ENCODE measurements at places on chromosomes 5 and 9.

DNA sequence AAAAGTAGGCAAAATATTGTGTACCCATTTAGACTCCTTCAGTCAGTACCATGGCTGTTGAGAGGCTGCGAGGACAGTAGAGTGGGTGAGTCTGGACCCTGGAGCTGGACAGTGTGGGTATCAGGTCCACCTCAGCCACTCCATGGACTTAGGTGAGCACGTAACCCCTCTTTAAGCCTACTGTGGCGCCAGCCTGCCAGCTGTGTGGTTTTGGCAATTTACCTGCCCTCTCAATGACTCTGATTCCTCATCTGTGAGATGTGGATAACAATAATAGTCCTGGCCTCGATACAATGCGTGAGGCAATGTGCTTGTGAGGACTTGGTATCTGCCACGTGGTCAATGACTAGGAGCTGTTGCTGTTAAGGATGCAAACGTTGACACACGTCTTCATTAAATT lies 17.9 kb downstream of the SLC1A3 start:
- DNase-seq = no peak

- DNase-seq = peak; percentile 21
Measured at GRCh38 chr5:13987843-13988464, 43.5 kb upstream of the DNAH5 start.

GRCh38 chr9:82805027-82805426 lies 257.9 kb downstream of the RASEF start:
- DNase-seq = no peak

GRCh38 chr5:123943151-123943550 lies 431.2 kb downstream of the CSNK1G3 start:
- no peak for DNase-seq

DNA sequence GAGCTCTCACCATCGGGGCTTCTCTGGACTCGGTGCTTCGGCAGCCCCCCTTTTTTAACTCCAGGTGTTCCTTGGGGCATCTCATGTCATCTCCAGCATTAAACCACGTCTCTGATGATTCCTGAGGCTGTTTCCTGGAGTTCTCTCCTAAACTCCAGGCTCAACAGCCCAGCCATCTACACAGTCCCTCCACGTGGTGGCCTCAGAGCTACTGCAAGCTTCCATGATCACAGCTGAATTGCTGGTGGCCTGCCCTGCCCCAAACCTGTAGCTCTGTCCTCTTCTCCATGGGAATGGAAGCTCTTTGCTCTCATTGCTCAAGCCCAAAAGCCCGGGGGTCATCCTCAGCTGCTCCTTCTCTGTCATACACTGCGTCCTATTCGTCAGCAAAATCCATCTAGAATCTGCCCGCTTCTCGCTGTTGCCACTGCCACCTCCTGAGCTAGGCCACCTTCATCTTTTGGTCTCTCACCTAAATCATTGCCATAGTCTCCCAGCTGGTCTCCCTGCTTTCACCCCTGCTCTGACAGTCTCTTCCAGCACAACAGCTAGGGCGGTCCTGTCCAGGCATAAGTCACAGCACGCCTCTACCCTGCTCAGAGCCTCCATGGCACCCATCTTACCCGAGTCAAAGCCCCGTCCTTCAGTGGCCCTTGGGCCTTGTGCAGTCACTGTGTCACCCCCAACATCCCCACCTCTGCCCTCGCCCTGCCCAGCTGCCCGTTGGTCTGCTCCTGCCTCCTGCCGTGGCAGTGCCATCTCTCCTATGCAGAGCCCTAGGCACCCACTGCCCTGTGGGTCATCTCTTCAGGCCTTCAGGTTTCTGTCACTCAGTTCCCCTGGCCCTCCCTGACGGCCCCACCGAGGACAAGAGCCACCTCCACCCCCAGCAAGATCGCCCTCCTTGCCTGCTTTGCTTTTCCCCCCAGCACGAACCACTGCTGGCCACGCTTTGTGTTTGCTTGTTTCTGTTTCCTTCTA lies 6.4 kb downstream of the B4GALT7 start:
- no peak for DNase-seq

GRCh38 chr5:178496642-178497041 lies 93.6 kb downstream of the COL23A1 start:
- no peak for DNase-seq

GRCh38 chr9:114456929-114457328 lies 48.3 kb downstream of the WHRN start:
- DNase-seq = no peak

- DNase-seq = no peak
Measured at GRCh38 chr5:168843277-168844015, 264.3 kb upstream of the PANK3 start.

GRCh38 chr9:1721196-1721595 lies 294.0 kb upstream of the SMARCA2 start:
- no peak for DNase-seq

DNA sequence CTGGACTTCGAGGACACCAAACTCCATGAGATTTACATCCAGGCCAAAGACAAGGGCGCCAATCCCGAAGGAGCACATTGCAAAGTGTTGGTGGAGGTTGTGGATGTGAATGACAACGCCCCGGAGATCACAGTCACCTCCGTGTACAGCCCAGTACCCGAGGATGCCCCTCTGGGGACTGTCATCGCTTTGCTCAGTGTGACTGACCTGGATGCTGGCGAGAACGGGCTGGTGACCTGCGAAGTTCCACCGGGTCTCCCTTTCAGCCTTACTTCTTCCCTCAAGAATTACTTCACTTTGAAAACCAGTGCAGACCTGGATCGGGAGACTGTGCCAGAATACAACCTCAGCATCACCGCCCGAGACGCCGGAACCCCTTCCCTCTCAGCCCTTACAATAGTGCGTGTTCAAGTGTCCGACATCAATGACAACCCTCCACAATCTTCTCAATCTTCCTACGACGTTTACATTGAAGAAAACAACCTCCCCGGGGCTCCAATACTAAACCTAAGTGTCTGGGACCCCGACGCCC lies 1.3 kb downstream of the PCDHGC3 start:
- DNase-seq = no peak

DNA sequence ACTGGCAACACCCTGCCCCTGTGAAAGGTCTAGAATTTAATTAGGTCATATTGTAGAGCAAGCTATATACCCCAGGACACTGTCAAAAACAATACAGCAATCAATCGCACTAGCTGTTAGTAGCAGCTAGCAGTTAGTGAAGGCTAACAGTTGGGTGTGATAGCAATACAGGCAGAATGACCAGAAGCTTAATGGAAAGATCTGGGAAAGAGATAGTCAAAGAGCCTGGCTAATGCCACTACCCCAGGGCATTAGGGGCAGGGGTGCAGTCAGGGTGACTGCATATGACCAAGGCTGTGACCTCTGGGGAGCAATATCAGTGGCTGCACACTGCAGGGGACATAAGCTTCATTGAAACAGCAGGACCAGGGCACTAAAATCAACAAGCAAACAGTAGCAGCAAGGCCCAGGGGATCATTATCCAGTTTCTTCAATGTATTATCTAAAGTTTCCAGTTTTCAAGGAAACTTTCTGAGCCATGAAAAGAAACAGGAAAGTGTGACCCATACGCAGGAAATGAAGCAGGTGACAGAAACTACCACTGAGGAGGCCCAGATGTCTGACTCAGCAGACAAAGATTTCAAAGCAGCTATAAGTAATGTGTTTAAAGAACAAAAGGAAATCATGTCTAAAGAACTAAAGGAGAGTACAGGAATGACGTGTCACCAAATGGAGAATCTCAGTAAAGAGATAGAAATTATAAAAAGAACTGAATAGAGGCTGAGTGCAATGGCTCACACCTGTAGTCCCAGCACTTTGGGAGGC lies 82.4 kb downstream of the ZNF354C start:
- DNase-seq = peak; percentile 22

GRCh38 chr5:485946-486491 lies 38.2 kb downstream of the SLC9A3 start:
- DNase-seq = peak; percentile 33

- DNase-seq = no peak
Measured at GRCh38 chr5:121053055-121053985, 589.2 kb downstream of the PRR16 start.

DNA sequence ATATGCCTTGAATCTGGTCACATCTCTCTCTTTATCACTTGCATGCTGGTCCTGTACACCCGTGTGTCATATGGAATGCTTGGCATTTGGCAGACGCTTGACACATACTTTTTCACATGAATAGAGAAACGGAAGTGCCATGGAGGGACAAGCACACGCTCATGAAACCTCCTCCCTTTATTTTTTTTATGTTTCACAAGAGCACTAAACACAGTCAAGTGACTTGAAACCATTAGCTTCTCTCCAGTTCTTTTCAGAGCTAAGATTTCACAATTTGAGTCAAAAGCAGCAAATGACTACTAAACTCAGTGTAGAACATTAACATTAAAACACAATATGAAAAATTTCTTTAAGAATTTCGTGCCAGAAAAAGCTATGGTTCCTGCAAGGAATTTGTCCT lies 151.1 kb downstream of the DOCK2 start:
- no peak for DNase-seq

DNA sequence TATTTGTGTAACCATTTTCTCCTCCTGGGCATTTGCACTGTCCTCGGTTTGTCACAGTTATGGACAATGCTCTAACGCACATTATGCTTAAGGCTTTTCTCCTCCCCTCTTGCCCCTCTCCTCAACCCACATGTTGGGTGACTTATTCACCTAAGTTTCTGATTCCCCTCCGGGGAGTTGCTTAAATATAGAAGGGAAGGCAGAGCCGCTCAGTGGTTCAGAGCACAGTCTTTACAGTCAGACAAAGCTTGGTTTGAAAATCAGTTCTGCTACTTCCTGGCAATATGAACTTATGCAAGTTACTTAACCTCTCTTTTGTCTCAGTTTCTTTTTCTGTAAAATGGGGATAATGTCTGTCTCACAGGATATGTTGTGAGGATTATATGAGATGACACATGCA lies 41.2 kb upstream of the SPRY4 start:
- no peak for DNase-seq

DNA sequence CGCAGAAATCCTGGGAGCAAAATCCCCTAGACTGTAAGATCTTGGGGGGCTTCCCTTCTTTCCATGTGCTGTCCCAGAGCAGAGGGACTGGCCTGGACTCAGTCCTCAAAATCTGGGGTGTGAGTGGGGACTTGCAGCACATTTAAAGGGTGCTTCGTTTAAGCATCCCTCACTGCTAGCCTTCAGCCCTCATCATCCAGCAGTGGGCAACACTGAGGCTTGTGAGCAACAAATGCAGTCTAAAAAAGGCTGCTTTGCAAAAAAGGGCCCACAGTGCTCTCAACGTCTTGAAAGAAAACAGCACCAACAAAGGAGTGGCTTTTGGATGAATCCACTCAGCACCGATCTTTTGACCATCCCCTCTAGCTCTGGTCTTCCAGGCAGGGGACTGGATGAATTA lies 128.3 kb upstream of the TBC1D2 start:
- DNase-seq = no peak

- DNase-seq = no peak
Measured at GRCh38 chr5:81829242-81829641, 78.3 kb upstream of the SSBP2 start.

DNA sequence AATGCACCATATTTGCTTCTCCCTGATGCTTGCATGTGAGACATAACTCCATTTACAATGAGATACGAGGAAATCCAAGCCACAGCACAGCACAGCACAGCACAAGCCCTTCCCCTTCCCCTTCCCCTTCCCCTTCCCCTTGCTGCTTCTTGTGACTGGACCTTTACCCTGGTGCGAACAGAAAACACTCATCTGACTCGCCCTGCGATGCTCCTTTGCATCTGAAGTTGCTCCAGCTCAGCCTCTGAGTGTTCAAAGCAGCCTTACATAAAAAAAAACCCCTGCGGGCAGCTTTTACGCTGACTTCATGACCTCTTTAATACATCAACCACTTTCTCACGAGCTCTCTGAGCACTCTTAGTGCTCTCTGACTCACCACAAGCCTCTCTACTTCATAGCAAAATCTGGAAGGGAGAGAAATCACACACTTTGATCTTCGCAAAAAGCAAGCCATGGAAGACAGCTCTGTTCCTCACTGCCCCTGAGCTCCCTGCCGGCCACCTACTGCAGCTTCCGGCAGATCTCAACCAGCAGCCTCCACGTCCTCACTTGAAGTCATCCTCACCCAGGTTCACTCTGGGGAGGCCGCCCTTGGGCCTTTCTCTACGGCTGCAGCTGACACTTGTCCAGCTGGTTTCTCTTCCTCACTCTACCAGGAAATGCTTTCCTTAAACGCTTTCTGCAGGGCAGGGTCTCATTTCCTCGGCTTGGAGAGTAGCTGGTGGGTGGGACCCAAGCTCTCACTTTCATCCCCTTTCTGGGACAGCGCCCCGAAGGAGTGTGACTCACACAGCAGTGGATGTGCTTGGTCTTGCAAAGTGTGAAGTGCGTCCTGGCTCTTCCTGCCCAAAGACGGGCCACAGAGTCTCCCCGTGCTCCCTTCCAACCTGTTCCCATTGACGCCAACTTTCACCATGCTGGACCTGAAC lies 5.3 kb downstream of the SLC34A1 start:
- DNase-seq = peak; percentile 64

GRCh38 chr9:115328677-115329076 lies 210.7 kb upstream of the TNC start:
- DNase-seq = no peak

DNA sequence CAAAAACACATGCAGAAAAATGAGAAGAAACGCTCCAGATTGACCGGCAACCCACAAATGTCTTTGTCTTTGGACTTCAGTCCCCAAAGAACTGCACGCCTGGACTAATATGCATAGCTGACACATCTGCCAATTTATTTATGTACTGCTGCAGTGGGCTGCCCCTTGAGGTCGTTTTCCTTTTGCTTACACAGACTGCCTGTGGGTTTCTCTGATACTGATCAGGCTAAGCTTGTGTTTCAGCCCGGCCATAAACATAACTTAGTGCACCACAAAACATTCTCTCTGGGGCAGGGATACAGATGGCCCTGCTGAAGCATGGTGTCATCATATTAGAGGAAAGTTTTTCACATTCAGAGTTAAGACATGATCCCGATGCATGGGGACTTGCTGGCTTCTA lies 75.4 kb downstream of the NUDT12 start:
- DNase-seq = no peak

- no peak for DNase-seq
Measured at GRCh38 chr5:35364350-35364749, 134.1 kb upstream of the PRLR start.

DNA sequence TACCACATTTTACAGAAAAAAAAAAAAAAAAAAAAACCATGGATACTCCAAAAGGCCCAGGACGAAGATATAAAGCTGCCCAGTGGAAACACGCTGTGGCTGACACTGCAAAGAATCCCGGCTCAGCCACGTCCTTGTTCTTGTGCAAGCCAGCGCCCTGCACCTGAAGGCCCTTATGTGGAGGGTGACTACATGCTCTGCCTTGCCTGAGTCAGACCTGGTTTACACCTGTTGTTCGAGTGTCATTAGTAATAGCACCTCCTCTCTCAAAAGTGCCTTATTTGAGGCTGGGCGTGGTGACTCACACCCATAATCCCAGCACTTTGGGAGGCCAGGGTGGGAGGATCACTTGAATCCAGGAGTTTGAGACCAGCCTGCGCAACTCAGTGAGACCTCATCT lies 54.3 kb upstream of the ZSWIM6 start:
- no peak for DNase-seq

GRCh38 chr5:130337179-130337888 lies 433.1 kb downstream of the CHSY3 start:
- no peak for DNase-seq

GRCh38 chr5:5066276-5067186 lies 73.6 kb upstream of the ADAMTS16 start:
- no peak for DNase-seq

- DNase-seq = no peak
Measured at GRCh38 chr9:2962471-2963172, 118.7 kb upstream of the PUM3 start.

Measured in activated CD4-positive, alpha-beta memory T cell treated with anti-CD3 and anti-CD28 coated beads, Interleukin-2, amount 10 ng/mL, durations not matched to agents 7 days and 5 days (primary cell).